Fibroblast of gingiva (primary cell): ENCODE measurements at places on chromosomes 5 and 9.

GRCh38 chr5:134547579-134547978 is 22.1 kb downstream of the JADE2 start:
- peak; percentile 83 for DNase-seq

DNA sequence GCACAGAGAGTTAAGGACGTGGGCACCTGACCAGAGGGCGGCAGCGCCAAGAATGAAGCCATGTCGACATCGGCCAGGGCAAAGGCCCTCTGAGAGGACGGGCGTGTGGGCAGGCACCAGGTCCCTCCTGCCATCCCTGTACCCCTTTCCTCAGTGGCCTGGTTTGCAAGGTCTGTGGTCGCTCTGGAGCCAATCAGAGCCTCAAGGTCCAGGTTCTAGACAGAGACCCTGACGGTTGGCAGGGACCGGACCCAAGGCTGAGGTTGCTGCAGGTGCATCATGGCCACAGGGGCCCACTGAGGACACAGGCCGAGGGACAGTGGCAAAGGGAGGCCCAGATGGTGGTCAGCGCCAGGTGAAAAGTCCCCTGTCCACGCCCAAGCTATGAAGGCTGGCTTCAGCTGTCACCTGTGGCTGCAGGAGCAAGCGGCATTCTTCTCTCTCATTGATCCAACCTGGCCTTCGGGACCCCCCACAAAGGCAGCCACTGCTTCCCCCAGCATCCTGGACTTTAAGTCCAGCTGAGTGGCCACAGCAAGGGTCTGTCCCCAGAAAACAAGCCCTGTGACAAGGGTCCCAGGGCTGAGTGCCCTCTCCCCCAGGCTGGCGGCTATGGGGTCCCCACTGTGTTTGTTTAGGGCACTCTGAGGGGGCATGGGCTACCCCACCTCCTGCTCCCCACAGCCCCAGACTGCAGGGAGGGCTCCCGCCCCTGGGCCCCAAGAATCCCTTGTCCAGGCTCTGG is 48.9 kb downstream of the VAV2 start:
- no peak for DNase-seq

GRCh38 chr9:115369322-115369957 is 251.5 kb upstream of the TNC start:
- DNase-seq = peak; percentile 84

- DNase-seq = no peak
Observed at GRCh38 chr9:98396656-98397055, 141.2 kb upstream of the TBC1D2 start.

DNA sequence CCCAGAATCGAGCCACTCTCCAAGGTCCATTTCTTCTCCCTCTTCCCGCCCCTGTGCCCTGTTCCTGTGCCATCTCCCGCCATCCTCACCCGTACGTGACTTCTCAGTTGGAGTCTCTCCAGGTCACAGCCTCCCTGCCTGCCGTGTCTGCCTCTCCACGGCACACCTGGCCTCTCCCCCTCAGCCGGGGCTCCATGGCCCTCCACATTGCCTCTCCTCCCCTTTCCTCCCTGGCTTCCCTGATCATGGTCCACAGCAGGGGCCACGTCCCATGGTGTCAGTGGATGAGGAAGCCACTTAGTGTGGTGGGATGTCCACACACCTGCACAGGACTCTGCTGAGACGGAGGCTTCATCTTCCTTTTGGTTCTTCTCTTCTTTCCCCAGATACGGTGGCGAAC is 2.3 kb downstream of the PAEP start:
- no peak for DNase-seq

DNA sequence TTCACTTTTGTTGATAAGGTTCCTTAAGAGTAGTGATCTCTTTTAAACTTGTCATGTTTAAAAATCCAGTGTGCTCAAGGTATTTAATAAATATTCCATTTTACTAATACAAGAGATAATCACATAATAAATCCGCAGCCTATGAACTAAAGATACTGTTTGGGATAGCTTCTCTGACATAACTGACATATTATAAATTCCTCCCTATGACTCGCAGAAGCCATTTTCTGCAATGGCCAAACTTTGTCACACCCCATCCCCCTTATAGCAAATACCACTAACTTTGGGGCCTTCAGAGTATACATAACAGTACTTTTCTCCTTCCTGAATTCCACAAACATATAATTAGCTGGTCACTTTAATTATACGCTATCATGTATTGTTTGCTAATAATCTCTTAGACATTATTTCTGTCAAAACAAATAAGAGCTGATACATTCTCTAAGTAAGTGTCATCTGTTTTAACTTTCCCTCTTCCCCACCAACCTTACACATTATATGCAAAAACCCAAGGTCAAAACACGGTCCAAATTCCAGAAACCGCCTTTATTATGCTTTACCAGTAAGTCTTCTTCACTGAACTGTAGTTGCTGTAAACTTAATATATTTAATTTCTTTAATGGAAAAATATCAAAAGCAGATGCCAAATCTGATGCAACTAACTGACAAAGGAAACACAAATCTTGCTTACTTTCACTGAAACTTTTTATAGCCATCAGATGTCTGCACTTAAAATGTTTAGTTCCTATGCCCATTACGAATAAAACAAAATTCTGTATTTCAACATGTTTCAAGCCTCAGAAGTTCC is 971 bp downstream of the TMEM267 start:
- peak; percentile 88 for DNase-seq

- no peak for DNase-seq
Observed at GRCh38 chr9:127780126-127780885, 1.8 kb upstream of the SH2D3C start.

DNA sequence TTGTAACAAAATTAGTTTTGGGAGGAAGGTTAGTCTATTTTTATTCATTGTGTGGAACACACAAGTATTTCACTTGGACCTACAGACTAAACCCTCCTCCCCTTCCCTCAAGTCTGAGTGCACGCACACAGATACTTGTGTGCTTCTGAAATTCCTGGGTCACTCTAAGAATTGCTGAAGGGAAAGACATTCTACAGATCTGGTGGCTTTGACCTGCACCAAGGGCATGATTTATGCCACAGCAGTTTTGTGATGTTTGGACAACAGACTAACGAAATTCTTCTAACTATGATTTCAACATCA is 150.5 kb downstream of the ARL15 start:
- no peak for DNase-seq

DNA sequence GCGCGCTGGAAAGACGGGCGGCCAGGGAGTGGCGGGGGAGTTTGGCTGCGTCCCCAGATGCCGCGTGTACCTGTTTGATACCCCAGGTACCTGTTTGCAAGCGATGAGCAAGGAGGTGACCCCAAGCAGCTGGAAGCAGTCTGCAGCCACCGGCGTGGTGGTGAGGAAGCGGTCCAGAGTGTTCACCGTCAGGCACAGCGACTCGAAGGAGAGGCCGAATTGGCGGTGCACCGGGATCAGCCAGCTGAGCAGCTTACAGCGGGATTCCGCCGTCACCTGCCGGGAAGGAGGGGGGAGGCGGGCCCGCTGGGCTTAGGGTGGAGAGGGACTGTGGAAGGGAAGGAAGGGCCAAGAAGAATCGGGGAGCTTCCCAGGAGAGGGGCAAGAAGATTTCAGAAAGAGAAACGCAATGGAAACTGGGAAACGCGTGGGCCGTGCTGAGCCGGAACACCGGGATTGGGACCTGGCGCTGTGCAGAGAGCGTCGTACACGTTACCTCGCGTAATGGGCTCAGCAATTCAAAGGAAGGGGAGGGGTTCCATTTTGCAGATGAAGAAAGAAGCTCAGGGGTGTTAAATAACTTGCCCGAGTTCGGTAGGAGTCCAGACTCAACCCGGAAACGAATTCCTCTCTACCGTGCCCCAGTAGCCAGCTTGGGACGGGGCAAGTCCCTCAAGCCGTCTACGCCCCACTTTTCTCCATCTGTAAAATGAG is 980 bp downstream of the CCNO start:
- no peak for DNase-seq

DNA sequence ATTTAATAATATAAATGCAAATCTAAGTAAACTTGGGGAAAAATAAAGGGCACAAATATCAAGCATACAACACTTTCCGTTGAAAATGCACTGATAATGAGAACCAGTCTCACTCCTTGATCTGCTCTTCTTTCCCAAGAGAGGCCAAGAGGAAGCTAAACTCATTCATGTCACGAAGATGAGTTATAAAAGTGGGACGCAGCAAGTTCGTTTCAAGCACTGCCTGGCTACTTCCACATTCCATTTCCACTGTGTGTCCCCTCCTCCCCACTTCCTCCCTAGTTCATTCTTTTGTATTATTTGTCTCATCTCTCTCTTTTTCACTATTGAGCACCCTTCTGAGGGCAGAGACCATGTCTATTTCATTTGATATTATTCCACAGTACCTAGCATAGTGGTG is 158.1 kb downstream of the SLC24A2 start:
- no peak for DNase-seq

DNA sequence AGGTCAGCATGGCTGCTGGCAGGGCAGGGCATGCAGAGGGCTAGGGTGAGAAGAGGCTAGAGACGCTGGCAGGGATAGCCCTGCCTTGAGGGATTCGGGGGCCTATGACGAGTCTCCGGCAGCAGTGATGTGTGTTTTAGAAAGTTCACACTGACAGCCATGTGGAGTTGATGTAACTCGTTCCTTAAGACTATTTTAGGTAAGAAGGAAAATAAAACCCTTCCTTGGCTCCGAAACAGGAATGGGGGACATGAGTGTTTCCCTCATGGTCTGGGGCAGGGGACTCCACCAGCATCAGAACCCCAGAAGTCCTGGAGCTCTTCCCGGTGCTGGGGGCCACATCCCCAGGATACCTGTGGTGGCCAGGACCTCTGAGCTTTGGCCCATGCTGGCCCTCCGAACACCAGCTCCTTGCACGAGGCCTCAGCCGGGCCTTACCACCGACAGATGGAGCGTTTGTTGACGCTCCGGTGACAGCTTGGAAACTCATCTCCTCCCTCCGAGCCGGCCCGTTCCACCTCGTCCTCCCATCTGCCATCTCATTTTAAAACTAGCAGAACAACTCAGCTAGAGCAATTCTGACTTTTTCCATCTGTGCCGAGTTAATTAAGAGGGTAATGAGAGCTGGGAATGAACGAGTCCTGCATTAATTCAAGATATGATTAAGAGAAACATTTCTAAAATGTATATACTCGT is 337.7 kb downstream of the CDK5RAP2 start:
- no peak for DNase-seq

GRCh38 chr5:175573493-175574269 is 84.2 kb upstream of the HRH2 start:
- no peak for DNase-seq

GRCh38 chr9:128420651-128421481 is at the start of gene CERCAM:
TSS of gene CERCAM (plus strand) at chr9:128420857. CDS start at chr9:128420878, 21 bp downstream.
- peak; percentile 27 for DNase-seq

DNA sequence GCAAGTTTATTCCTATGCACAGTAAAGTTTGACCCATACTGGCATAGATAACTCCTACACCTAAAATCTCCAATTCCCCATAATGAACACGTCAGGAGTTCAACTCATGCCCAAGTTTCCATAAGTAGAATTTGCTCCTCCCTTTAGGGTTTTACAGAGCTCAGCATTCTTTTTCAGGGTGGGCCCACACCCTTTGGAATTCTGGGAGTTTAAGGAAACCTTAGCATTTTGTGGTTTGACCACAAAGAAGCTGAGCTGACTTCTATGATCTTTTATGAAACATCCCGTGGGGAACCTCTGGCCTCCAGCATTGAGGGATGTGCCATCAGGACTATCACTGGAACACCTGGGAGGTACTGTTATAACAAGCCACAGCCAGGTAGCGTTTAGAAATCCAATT is 220.6 kb upstream of the MAP3K1 start:
- DNase-seq = no peak

GRCh38 chr9:122382901-122383850 is 12.4 kb downstream of the PTGS1 start:
- peak; percentile 92 for DNase-seq

DNA sequence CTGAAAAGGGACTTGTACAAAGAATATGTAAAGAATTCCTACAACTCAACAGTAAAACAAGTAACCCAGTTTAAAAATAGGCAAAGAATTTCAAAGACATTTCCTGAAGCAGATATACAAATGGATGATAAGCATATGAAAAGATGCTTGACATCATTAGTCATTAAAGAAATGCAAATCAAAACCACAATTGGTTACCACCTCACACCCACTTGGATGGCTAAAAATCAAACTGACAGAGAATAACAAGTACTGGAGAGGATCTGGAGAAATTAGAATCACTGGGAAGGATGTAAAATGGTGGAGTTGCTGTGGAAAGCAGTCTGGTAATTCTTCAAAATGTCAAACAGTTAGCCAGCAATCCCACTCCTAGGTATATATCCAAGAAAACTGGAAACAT is 12.5 kb upstream of the FOXE1 start:
- DNase-seq = no peak
